ENCODE measurements at places on chromosomes 7 and 10.

DNA sequence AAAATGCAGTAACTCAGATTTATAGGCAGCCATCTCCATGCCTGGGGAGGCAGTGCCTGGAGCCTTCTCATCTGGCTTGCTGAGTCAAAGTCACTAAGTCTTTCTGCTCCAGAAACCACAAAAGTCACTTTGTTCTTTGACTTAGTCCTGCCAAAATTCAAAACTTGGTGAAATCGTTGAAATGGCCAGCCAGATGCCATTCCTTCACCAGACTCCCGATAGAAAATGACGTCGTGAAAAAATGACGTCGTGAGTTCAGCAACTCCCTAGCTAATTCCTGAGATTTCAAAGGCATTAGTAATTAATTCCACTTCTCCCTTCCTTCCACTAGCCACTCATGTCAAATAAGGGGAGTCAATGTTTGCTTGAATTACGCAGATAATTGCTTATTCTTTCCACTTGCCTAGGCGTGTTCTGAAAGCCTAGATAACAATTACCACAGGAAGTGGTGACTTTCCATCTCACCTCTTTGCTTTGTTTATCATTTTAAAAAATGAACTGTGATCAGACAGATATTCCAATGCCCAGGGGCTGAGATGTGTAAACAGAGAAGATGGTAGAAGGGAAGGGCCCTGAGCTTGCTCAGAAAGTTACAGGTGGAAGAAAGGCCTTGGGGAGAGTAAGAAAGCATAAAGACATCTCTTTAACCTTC lies 48.5 kb upstream of the OSBPL3 start:
- no peak for DNase-seq

DNA sequence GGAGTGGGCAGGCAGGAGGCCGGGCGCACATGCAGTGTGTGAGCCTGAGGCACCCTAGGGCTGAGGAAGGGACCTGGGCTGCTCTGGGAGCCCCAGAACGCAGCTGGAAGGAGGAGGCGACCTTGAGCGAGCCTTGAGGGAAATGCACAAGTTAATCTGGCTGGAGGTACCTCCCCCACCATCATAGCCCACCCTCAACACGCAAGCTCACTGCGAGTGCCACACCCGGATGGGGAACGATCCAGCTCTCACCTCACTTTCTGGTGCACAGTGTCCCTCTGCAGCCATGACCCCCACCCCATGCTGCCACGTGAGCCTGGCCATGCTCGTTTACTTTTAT lies 162.4 kb upstream of the PPP2R2D start:
- no peak for DNase-seq

DNA sequence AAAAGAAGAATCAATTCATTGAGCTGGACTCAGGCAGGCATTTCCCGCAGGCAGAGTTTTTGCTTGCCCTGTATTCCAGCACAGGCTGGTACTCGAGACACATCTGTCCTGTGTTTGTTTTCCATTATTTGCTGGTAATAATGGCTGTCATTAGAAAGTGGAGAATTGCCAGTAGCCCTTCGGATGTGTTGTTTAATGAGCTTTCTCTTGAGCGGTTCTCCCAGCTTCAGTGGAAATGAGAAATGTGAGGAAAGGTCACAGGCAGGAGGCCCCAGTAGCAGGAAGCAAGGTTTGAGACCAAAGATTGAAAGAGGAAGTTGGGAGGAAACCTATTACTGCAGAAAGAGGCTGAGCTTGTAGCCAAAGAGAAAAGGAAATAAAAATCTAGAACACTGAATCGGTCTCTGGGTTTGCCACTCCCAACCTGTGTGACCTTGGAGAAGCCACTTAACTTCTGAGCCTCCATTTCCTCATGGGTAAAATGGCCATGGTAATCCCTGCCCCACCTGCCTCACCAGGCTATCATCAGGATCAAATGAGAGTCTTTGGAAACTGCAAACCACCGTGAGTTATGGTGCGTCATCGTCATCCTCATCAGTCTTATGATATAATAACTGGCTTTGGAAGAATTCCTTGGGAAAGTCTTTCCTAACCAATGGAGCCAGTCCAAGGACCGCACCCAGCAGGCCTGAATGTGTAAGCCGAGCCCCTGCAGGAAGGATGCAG lies 67.7 kb downstream of the TACR2 start:
- DNase-seq = peak; percentile 58

- DNase-seq = no peak
Observed at GRCh38 chr10:33332183-33333065, 2.0 kb downstream of the NRP1 start.

Data from GDM1 (cell line).